Activated T-helper 1 cell treated with anti-CD3 and anti-CD28 coated beads, Interleukin-2, amount 50 U/mL, for 16 hours (primary cell): ENCODE measurements at places on chromosomes 16 and 17.

DNA sequence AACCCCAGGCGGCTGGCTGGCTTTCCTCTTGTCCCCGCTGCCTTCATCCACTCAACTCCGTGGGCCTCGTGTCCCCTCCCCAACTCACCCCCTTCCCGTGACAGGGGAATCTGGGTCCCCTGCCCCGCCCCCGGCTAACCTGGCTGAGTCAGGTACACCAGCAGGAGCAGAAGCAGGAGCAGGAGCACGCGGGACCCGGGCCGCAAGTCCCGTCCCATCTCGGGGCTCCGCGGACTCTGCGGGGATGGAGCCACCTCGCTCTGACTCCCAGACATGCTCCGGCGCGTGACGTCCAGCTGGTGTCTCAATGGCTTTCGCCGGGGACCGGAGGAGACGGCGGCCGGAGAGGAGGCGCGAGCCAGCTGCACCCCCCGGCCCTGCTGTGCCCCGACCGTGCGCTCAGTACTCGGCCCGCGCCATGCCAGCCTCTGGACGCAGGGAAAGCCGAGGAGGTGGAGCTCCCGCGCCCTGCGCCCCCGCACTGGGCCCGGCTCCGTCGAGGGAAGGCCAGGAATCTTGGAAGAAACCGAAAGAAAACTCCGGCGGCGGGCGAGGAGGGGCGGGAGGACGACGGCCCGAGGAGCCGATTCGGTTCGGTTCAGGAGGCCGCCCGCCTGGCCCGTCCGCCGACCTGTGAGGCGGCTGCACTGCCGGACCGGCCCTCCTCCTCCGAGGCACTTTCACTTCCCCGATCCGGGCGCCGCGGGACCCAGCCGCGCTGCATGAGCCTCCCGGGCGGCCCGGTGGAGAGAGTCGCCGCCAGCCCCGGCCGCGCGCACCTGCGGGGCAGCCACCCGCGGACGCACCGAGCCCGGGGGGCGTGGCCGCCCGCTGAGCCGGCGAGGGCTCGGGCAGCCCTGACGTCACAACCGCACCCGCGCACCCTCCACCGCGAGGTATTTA, at the start of the genes CXCL16 and ZMYND15:
TSS of gene CXCL16 (minus strand) at position 807 of the 903 bp plus-strand sequence. CDS start at position 218, 589 bp downstream.
TSS of gene ZMYND15 (plus strand) at position 712 of the 903 bp plus-strand sequence. CDS start 716 bp downstream, outside the sequence.
- DNase-seq: no peak

DNA sequence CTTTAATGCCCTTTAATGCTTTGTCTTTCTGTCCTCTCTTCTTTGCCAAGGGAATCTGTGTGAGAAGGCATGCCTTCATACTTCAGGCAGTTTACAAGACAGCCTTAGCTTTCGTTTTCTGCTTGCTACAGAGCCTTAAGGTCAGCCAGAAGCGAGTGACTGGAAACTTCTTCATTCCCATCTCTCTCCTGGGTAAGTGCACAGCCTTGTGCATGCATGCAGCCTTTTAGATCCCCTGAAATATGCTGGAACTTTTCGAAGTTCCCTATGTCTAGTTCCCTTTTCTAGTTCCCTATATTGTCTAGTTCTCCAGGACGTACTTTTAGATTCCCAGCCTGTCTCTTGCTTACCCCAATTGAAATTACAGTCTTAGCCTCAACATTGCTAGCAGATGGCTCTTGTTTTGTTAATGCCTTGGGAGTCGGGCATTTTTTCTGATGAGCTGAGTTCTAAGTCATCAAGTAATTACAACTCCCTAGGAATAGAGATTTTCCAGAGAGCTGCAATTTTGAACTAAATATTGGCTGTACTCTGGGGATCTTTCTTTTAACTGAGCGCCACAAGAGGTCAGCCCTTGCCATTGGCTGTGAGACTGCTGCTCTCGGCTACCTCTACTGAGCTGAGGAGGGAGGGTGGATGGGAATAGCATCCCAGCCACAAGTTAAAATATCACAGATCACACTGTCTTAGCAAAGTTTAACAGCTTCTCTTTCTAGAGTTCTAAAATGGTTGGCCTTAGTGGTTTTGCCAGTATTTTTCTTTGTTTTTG, 22.7 kb upstream of the PPM1D start:
- DNase-seq: no peak

- no peak for DNase-seq
These were observed 1.9 kb downstream of the PRKCB start for GRCh38 chr16:23837553-23838308.

- DNase-seq: no peak
These were observed 16.0 kb upstream of the WDR45B start for GRCh38 chr17:82664276-82664575.

GRCh38 chr17:17564896-17565295, 26.6 kb downstream of the PEMT start:
- no peak for DNase-seq

- no peak for DNase-seq
These were observed 82.4 kb upstream of the CLEC3A start for GRCh38 chr16:77939968-77940367.

- DNase-seq: no peak
These were observed 136.7 kb downstream of the SNX11 start for GRCh38 chr17:48244121-48244711.

DNA sequence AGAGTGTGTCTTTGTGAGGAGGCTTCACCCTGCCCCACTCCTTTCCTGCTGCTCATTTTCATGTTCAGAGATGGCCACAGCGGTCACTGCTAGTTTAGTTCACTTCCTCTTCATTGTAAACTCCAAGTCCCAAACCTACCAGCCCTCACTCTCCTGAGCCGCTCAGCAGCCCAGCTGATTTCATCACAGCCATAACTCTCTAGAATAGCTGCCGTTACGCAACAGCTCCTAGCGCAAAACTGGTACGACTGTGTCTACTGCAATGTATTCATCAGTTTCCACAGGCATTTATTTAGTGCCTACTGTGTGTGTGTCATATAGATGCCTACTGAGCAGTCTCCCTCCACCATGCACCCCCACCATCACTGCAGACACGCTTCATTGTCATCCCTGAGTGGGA, 233.5 kb upstream of the RPL38 start:
- DNase-seq: no peak

- no peak for DNase-seq
These were observed 28.1 kb upstream of the MAPK3 start for GRCh38 chr16:30151091-30151490.
